ENCODE measurements at places on chromosomes 4 and X. TPM values are rescaled to one million over a fixed set of nuclear protein-coding genes. Genes with fewer than 3 reads are reported as not detected.

- no peak for DNase-seq
Measured at GRCh38 chr4:110640576-110640975, 17.7 kb upstream of the PITX2 start.

Gene CENPI
- 5.0 TPM for total RNA-seq

GRCh38 chr4:109887071-109887470 lies 25.6 kb upstream of the EGF start:
- DNase-seq = no peak

GRCh38 chr4:80180743-80181142 lies 16.6 kb upstream of the PRDM8 start:
- DNase-seq = no peak

Gene SULT1E1
- total RNA-seq = not detected

- no peak for DNase-seq
Measured at GRCh38 chr4:181137351-181137750, 1105.9 kb upstream of the TENM3 start.
